ENCODE measurements at places on chromosomes 7 and 10. TPM values are rescaled to one million over a fixed set of nuclear protein-coding genes. Genes with fewer than 3 reads are reported as not detected.

GRCh38 chr7:96299496-96299895 lies 22.4 kb downstream of the SLC25A13 start:
- DNase-seq: no peak

DNA sequence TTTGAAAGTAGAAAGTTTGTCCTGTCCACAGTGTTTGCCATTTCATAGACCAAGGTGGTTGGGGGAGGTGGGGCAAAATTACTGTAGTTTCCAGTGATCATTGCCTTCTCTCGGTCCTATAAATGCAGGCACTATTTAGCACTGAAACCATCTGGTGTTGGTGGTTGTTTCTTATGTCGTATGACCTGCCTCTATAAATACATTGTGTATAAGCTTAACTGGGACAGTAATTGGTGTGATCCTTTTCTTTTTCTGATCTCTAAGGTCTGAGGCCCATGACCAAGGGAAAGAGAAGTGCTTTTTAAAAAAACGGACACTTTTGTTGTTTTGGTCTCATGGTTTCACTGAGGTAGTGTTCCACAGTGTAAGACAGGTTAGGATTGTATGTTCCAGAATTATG lies 63.1 kb downstream of the AUTS2 start:
- no peak for DNase-seq

- DNase-seq: no peak
These were observed 138.1 kb upstream of the ITGB1 start for GRCh38 chr10:33095867-33096815.

DNA sequence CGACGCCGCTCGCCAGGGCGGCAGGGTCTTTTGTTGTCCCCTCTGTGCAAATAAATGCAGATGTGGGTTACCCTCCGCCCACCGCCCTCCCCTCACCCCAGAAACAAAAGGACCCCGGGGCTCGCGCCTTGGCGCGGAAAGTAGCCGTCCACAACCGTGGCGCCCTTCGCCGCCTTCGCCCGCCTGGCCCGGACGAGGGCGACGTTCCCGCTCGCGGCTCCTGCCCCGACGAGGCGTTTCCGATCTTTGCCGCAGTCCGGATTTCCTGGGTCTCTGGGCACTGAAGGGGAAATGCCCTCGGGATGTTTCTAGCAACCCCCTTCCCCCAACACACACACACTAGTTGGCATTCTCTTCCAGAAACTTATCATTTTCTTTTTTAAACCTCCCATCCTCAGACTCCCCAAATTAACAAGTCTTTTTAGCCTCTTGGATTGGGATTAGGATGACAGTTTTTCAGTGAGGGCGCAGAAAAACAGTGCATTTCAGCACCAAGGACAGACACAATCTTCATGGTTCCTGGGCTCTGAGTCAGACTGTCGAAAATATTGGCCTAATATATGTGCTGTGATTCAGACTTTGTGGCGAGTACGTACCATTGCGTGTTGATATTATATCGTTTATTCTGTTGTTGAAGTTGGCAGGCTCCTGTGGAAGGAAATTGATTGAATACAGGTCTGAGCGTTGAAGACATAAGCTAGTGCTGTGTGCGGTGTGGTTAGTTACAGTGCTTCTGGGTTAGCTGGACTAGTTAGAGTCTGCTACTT lies 771 bp downstream of the PHYHIPL start:
- peak; percentile 87 for DNase-seq

DNA sequence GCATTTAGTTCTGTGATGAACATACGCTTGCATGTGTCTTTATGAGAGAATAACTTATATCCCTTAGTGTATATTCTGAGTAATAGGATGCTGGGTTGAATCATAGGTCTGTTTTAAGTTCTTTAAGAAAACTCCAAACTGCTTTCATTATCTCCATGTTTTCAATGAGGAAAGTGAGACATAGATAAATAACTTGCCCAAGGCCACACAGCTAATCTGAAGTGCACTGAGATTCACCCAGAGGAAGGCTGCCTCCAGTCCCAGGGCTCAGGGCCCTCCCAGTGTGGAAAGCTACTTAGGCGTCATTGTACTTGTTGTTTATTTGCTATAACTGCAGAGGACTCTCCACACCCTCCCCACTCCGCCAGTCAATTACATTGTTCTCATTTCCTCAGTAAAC lies 126.7 kb downstream of the INHBA start:
- no peak for DNase-seq

DNA sequence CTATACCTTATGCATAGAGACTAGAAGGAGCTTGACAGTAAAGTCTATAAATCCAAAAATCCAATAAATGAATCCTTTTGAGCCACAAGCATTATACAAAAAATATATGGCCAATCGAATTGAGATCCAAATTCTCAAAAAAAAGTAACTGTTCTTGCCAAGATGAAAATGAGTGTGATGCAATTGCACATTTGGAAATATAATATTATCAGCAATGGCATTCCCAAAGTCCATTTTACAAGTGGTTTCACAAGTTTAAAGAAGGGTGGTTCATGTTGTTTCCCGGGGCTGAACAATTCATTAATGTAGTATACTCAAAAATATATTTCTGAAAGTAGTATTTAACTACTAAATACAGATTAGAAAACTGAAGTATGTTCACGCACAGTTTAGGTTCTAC lies 7.3 kb downstream of the RP9 start:
- DNase-seq: no peak

GRCh38 chr7:67045496-67045995 lies 48.9 kb downstream of the TYW1 start:
- no peak for DNase-seq

DNA sequence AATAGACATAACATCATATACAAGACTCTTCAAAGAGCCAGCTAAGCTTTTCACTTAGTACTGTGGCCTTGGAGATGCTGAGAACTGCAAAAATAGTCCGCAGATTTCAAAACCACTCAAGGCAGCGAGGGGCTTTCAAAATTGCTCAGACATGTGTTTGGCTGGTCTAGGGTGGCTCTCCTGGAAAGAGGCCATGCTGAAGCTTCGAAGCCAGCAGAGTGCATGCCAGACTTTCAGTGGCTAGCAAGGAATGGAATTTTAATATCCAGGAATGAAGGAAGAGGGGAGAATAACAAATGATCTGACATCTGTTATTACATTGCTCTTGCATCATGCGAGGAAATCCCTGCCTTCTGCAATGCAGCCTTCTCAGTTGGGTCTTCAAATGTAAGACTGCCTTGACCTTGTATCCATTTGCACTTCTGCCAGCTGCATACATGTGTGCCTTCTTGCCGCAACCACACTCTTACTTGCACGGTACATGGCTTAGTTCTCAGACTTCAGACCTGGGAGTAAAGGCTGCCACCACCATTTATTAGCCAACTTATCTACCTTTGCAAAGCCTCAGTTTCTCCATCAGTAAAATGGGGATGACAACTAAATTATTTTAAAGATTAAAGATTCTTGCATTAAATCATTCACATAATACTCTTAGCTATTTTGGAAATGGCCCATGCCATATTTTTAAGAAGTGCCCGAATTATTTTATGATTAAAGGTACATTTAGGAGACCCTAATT lies 55.9 kb downstream of the ITIH5 start:
- DNase-seq: peak; percentile 82

- no peak for DNase-seq
These were observed 116.2 kb upstream of the GPR26 start for GRCh38 chr10:123549761-123550454.

TAS2R4 gene
- polyA plus RNA-seq: 2.9 TPM

TMEM130 gene
- not detected for polyA plus RNA-seq

PNLIPRP2 gene
- not detected for polyA plus RNA-seq

LBX1 gene
- polyA plus RNA-seq: 7.8 TPM

DENND10 gene
- 45.6 TPM for polyA plus RNA-seq

GALNT17 gene
- polyA plus RNA-seq: 30.0 TPM

CALML3 gene
- polyA plus RNA-seq: not detected
